ENCODE measurements at places on chromosomes 12 and 14. TPM values are rescaled to one million over a fixed set of nuclear protein-coding genes. Genes with fewer than 3 reads are reported as not detected.

The PTPN21 gene
- 0.34 TPM for total RNA-seq

The CLEC14A gene
- not detected for total RNA-seq

DNA sequence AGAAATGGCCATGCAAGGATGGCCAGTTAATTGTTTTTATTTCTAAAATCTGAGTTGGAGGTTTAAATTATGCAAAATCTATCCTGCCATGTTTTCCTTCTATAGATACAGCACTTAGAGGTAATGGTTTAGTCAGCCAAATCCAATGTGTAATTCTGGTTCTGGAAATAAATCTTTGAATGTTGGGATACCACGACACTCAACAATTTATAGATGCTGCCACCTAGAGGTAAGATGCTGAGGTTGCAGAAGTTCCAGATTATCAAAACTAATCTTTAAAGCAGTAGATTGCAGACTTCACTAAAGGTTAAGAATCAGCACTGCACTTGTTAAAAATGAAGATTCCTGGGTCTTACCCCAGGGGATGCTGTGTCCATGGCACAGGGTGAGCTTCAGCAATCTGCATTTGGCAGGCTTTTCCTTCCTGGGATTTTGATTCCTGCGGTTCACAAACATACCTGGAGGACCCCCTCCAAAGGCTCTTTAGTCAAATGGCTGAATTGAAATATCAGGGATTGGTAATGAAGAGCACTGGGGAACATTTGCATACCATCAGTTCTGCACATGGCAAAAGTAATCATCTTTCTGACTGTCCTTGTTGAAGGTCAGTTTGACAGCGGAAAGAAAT, 53.4 kb upstream of the ANO4 start:
- no peak overlapping the region for H3K4me3 ChIP-seq
- H3K27ac ChIP-seq = no peak overlapping the region
- DNase-seq = no peak
- no peaks in the 10 kb centered on the region for H3K4me1 ChIP-seq
- H3K36me3 ChIP-seq = no peaks in the 10 kb centered on the region

DNA sequence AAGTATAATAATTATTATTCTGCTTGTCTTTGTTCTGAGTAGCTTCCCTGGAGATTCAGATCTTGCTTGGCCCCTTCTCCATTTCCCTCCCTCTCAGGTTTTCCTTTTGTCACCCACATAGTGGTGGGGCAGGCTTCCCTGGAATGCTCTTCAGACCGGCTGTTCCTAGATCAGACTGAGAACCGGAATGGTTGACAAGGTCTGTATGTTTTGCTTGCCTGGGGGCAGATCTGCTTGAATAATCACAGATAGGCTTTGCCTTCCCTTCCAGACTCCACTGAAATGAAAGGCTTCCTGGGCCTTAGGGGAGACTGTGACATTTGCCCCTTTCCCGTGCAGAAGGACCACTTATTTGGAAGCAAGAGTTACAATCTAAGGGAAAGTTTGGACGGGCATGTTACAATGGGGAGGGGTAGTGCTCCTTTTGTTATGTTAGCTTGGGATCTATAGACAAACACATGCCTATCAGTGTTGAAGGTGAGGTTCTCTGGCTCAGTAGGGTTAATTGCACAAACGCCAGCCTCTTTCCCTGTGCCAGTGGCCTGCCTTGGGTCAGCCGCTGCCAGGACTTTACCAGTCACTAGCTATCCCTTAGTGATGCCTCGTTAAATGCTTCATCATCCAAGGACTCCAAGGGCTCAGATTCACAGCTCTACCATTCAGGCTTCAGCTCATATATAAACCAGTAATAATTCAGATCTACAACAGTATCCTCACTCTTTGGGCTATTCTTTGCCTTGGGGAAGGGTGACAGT, 178.6 kb downstream of the SNAPC1 start:
- no peak for DNase-seq
- H3K27ac ChIP-seq = no peak overlapping the region
- no peak overlapping the region for H3K4me3 ChIP-seq
- no peaks in the 10 kb centered on the region for H3K4me1 ChIP-seq
- no peaks in the 10 kb centered on the region for H3K36me3 ChIP-seq

GRCh38 chr12:65122703-65123102, 1.6 kb upstream of the WIF1 start:
- no peaks in the 10 kb centered on the region for H3K4me1 ChIP-seq
- H3K36me3 ChIP-seq = no peaks in the 10 kb centered on the region
- no peak for DNase-seq
- no peak overlapping the region for H3K27ac ChIP-seq
- no peak overlapping the region for H3K4me3 ChIP-seq

DNA sequence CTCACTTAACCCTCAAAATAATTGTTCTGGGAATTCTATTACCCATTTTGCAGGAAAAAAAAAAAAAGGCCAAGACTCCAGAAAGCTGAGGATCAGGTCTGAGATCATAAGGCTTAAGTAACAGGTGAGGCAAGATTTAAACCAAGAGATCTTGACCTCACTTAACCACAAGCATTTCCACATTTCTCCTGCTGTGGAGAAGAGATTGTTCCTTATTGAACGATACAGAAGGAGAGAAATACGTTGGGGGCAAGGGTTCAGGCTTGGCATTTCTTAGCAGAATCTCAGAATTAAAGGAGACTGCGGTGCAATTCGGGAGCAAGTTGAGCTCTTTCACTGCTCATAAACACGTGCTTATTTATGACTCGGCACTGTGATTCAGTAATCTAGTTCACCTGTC, 885.3 kb upstream of the TMEM132C start:
- H3K27ac ChIP-seq = no peak overlapping the region
- H3K4me1 ChIP-seq = no peaks in the 10 kb centered on the region
- no peaks in the 10 kb centered on the region for H3K27me3 ChIP-seq
- H3K36me3 ChIP-seq = no peaks in the 10 kb centered on the region
- no peak overlapping the region for H3K4me3 ChIP-seq
- DNase-seq = no peak

DNA sequence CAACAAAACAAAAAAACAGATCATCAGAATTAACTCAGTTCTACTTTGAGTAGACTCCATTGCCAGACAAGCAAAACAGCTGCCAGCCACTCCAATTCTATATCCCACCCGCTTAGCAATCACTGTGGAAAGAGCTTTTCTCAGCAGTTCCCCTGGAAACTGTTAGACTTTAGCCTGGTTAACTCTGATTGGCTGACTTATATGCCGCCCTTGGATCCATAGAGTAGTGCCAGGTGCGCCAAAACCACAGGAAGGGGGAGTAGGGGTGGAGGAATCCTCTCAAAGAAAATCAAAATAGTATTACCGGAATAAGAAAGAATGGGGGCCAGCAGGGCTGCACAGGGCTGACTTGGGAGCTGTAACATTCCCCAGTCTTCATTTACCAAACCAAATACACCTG, 5.4 kb upstream of the EML5 start:
- H3K27ac ChIP-seq = no peak overlapping the region
- H3K27me3 ChIP-seq = no peaks in the 10 kb centered on the region
- H3K4me1 ChIP-seq = no peaks in the 10 kb centered on the region
- DNase-seq = no peak
